ENCODE measurements at places on chromosomes 5 and 9.

DNA sequence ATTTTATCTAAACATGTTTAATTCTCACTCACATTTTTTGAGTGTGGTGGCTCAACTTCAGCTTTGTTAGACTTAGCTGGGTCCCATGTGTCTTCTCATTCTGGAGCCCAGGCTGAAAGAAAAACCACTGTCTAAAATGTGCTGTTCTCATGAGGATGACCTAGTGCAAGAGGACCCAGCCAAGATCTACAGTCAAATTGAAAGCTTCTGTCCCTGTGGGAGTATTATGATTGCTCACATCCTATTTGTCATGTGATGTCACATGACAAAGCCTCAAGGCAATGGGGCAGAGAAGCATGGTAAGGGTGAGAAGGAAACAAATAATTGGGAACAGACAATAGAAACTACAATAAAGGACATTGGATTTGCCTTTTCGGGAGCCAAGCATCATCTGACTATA is 113.4 kb upstream of the ASTN2 start:
- DNase-seq = no peak

DNA sequence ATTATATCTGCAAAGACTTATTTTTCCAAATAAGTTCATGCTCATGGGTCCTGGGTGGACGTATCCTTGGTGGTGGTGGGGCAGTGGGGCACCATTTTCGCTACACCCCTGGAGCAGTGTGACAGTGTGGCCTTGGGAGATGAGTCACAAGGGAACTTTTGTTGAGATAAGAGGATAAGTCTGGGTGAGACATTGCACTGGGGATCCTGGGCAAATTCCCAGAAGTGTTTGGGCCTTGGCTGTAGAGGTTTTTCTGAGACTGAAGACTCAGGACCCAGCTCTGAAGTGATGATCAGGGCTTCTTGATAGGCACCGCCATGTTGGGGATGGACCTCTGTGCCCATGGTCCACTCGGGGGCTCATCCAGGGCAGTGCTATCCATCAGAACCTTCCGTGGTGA is 149.4 kb downstream of the MACROH2A1 start:
- DNase-seq = no peak

GRCh38 chr9:13556656-13557055 is 277.2 kb upstream of the MPDZ start:
- no peak for DNase-seq

DNA sequence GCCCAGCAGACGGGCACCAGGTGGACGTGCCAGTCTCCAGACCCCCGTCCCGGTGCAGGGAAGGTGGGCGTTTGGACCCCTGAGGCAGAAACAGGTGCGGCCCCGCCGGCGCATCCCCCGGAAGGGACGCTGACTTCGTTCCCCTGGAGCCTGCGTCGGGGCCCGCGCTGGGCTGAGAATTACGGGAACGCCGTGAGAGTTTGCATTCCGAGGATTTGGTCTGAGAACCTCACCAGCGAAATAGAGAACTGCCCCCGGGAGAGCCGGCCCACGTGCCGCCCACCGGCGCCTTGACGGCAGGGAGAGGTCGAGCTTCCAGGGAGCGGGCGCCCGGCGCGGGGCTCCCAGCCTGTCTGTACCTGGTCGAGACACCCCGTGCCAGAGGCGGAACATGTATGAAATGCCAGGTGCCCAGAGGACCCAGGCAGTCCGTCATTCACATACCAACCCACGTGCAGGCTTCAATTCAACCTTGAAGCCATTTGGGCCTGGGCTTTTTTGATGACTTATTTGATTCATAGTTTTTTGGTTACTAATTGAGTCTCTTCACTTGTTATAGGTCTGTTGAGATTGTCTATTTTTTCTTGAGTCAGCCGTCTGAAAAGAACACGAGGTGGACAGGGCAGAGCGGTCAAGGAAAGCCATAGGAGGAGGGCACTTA is 877 bp upstream of the CAMSAP1 start:
- DNase-seq = peak; percentile 26

GRCh38 chr5:106415541-106415940 is 1255.2 kb downstream of the EFNA5 start:
- DNase-seq = no peak

- no peak for DNase-seq
Measured at GRCh38 chr5:2259494-2260107, 376.9 kb upstream of the IRX4 start.

DNA sequence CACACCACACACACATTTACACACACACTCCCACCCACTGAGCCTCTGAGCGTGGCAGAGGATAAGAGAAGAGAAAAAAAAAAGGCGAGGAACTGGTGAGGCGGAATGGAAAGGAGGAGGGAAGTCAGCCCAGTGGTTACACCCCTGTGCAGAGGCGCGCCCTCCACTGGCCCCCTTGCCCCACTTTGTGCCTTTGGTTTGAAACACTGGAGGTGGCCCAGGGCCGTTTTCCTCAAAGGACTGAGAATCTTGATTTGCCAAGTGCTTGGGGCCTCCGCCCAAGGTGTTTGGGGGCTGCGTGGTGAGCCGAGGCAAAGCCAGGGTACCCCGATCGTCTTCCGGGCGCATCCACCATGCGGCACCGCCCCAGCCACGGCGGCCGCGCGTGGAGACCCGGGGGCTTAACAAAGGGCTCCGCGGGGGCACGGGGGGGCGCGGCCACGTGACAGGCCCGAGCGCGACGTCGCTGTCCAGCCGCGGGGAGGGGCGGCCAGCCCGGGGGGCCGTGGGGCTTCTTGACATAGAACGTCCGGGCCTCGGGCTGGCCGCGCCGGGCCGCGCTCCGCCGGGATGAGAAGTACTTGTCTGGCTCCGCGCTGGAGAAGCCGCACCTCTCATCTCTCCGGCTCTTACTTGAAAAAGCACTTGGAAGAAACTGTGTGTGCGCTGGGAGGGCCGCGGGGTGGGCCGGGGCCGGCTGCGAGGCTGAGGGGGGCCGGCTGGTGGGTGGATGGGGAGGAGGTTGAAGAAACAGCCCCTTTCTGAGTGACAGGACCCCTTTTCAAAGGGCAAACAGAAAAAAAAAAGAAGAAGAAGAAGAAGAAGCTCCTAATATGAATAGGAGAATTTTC is 21.0 kb downstream of the NR2F1 start:
- DNase-seq = no peak

- peak; percentile 49 for DNase-seq
Measured at GRCh38 chr5:139667001-139667729, 19.0 kb downstream of the CXXC5 start.

- no peak for DNase-seq
Measured at GRCh38 chr5:1292846-1293415, 1.9 kb downstream of the TERT start.

GRCh38 chr5:133758641-133759040 is 146.3 kb upstream of the FSTL4 start:
- DNase-seq = no peak

DNA sequence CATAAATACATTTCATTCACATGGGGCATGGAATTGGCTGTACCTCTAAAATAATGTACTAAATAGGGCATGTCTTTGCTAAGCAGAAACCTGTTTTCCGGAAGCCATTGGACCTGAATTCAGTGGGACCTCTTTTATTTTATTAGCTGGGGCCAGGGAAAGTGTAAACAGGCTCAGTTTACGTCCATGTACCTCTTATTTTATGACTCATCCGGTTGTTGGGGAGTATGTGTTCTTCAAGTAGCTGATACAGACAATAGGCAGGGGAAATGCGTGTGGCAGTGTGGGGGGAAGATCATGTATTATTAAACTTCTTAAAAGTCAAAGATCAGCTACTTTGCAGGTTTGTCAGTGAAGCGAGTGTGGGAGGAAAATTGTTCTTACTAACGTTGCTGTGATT is 1.4 kb upstream of the GDNF start:
- no peak for DNase-seq

DNA sequence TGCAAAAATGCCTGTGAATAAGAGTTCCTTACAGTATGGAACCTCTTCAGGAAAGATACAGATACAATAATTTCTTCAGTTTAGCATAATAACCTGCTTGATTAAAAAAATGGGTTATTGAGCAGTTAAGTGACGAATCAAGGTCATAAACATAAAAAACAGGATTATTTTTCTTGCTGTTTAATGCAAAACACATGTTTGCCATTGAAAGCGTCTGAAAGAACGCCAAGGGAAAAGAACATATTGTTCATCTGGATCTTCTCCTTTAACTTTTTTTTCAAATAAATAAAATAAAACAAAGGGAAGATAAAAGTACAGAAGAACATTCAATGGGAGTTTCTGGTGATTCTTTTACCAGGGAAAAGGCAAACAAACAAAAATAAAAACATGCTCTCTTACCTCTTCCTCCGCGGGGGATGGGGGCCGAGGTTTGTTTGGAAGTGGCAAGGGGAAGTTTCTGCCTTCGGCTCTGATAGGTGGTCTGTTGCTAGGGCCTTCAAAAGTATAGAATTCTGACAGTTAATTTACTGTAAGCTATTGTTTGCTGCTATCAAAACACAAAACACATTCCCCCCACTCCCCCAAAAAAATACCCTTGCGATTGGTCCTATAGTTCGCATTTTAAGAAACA is 20.1 kb downstream of the C5orf58 start:
- no peak for DNase-seq

- peak; percentile 25 for DNase-seq
Measured at GRCh38 chr5:57524348-57525060, 41.9 kb upstream of the ACTBL2 start.

DNA sequence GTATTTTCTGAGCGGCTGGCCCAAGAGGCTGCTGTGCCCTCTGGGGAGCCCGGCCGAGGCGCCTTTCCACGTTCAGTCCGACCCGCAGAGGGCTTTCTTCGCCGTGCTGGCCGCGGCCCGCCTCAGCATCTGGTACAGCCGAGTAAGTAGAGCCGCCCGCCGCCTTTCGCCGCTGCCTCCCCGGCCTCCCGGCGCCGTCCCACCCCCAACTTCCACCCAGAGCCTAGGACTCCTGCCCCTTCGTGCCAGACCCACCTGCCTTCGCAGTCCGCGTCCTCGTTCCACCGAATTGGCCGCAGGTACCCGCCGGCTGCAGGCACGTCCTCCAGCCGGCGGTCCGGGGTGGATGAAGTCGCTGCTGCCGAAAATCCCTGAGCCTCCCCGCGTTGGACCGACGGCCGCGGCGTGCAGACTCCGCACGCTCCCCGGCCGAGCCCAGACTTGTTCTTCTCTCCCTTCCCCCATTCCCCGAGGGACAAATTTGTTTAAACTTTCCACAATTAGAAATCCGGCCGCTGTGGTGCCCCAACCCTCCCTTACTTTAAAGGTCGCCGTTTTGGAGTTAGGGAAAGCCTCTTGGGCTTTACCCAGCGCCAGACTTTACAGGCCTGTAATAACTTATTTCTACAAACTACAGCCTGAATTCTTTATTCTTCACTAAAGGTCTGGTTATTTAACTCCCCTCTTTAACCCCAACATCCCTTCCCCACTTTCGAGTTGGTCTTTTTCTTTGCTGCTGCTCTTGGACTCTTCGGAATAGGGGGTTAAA is 589 bp downstream of the RIC1 start:
- peak; percentile 42 for DNase-seq

DNA sequence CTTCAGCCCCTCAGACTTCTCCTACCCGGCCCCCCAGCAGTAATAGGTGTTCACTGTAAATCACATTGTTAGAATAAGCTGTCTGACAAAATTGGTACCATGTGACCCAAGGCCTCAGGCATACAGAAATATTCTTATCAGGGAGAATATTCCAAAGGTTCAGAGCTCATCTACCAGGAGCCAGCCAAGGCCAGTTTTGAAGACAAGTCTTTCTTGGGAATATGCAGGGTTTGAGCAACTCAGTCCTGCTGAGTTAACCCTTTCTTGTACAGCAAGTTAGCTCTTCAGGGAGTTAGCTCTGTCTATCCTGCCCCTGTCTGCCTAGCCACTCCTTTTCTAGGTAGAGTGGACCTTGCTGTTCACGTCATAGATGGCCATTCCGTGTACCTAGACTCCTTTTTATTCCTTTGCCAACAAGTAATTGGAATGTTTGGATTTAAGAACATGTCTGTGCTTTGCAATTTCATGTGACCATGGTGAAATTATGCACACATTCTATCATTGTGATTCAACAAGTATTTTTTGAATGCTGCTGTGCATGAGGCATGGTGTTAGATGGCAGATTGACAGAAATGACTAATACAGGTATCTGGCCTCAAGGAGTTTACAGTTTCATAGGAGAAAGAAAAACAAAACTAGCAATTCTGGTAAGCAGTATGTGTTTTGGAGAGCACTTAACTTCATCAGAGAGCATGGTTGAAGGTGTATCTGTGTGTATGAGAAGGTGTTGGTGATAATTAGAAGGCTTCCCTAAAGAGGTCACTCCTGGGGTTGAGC is 22.6 kb downstream of the TGFBR1 start:
- DNase-seq = no peak

- no peak for DNase-seq
Measured at GRCh38 chr5:169670769-169671525, 33.9 kb downstream of the DOCK2 start.

GRCh38 chr5:10581867-10582511 is 18.1 kb downstream of the ANKRD33B start:
- no peak for DNase-seq

GRCh38 chr5:122420537-122421236 is 108.7 kb downstream of the SNCAIP start:
- DNase-seq = no peak

DNA sequence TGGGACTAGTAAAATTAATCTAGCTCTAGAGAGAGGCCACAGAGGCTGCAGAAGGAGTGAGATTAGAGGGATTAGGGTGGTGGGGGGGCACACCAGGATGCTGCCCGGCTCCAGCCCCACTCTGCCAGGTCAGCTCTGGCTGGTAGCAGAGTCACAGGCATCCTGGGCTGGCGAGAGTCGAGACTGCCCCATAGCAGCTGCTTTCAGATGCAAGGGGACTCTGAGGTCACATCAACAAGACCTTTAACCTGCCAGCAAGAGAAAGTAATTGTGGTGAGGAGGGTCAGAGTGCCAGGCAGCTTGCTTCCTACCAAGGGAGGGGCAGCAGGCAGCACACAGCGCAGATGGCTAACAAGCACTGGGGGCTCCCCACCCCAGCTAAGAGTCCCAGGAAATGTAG is 7.5 kb downstream of the EPB41L4B start:
- DNase-seq = no peak

- no peak for DNase-seq
Measured at GRCh38 chr9:124212381-124213050, 45.2 kb upstream of the NEK6 start.

DNA sequence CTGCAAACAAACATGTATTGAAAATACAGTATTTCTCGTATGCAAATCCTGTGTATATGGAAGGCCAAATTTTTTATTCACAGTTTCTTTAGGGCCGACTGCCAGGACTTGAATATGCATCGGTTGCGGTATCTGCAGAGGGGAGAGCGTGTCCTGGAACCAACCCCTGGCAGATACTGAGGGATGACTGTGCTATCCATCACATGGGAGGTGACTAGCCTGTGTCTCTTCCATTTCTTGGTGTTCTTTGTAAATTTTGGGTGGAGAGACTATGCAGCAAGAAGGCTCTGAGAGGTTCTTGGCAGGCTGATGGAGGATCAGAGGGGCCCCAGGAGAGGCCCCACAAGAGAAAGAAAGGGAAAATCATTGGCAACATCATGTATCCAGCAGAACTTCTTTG is 384.3 kb downstream of the YTHDC2 start:
- no peak for DNase-seq

GRCh38 chr5:119996128-119996527 is 366.8 kb downstream of the FAM170A start:
- no peak for DNase-seq

- DNase-seq = no peak
Measured at GRCh38 chr5:72498284-72498683, 8.9 kb downstream of the ZNF366 start.

- no peak for DNase-seq
Measured at GRCh38 chr5:160007514-160007913, 1.4 kb upstream of the TTC1 start.
